ENCODE measurements at places on chromosomes 12 and 14.

- DNase-seq = peak; percentile 64
Observed at GRCh38 chr12:119176267-119177055, 2.3 kb upstream of the HSPB8 start.

GRCh38 chr12:76698966-76699365, 64.9 kb upstream of the ZDHHC17 start:
- no peak for DNase-seq

GRCh38 chr12:128726886-128727285, 96.9 kb downstream of the SLC15A4 start:
- no peak for DNase-seq

GRCh38 chr14:99806836-99807235, 13.6 kb downstream of the EML1 start:
- DNase-seq = no peak

- no peak for DNase-seq
Observed at GRCh38 chr12:57727758-57728395, 10.7 kb downstream of the AGAP2 start.

DNA sequence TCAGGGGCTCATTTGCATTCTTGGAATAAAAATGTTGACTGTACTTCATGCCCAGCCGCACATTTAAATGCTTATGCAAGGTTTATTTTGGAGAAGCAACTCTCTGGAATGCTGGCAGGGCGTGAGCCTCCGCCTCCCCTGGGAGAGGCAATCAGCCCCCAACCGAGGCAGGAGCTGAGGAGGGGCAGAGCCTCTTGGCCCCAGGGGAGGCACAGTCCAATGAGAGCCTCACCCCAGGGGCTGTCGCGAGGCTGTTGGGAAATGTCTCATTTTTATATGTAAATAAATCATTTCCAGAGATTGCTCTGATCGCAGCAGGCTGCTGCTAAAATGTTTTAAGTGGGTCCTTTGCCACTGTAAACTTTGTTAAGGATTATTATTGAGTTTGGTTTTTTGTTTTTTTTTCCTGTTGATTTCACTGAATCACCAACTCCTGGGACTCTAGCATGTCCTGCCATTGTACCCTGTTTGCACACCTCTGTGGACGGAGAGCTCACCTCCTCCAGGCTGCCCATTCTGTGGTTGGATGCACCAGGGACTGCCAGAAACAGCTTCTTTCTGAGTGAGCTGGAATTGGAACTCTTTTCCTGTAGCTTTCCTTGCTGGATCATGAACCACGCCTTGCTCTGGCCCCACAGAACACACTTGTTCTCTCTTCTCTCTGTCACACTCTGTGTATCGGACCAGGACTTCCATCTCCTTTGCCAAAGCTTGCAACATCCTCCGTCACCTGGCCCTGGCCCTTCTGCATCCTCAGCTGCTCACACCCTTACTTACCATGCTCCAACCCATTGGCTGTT, 46.9 kb upstream of the FAM181A start:
- DNase-seq = no peak

DNA sequence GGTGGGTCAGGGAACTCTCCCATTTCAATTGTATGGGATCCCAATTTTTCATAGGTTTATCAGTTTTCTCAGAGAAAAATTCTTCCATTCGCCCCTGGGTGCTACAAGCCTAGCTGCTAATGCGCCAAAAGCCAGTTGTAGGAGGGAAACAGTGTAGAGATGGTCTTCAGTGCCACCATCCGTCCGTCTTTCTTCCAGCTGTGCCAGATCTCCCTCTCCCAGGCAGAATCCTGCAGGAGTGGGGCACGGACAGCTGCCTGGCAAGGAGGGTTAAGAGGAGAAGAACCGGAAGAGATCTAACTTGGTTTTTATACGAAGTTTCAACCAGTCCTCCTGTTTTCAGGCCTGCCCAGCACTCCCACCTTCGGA, 38.9 kb upstream of the FUT8 start:
- no peak for DNase-seq

Measured in RCC 7860 (cell line).